ENCODE measurements at places on chromosomes 5 and 9.

DNA sequence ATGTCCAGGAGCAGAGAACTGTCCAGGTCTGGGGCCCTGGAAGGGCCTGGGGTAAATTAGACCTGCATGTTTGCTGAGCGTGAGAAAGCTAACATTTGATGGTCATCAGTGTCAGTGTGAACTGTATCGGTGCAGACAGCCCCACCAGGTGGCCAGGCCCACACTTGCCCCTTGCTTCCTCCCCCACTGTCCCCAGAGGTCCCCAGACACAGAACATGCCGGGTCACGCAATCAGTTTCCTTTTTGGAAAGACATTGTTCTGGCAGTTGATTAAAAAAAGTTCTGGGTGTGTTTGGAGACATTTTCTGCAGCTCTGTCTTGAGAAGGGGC lies 1.5 kb downstream of the NKD2 start:
- no peak for DNase-seq

DNA sequence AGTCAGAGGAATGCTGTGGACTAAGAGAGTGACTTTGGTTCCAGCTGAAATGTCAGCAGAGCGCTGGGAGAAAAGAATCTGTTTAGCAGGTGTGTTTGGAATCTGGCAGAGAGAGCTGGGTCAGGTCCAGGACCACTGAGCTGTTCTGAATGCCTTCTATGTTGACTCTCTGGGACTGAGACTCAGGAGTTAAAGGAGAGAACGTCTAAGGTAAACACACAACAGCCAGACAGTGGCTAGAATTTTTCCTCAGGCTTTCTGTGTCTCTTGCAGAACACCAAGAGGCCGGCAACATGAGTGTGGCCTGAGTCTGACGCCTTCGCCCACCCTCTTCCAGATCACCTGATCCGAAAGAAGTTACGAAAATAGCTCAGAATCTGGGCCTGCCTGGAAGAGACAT lies 107.2 kb upstream of the ZNF462 start:
- DNase-seq, result no peak

GRCh38 chr5:158511454-158511853 lies 588.3 kb downstream of the EBF1 start:
- no peak for DNase-seq

DNA sequence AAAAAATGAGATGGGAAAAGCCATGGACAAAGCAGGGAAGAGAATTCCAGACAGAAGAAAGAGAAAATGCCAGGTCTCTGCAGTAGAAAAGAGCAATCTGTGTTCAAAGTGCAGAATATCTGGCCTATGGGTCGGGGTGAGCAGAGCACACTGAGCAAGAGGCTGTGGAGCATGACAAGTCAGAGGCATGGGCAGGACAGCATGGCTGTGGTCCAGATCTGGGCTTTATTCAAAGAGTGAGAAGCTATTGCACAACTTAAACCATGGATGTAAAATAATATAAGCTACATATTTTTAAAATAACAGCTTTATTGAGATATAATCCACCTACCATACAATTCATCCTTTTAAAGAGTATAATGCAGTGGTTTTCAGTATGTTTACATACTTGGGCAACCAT lies 133.1 kb upstream of the SPDL1 start:
- no peak for DNase-seq

GRCh38 chr5:125865166-125865815 lies 557.9 kb upstream of the GRAMD2B start:
- no peak for DNase-seq

- DNase-seq, result no peak
These were observed 9.2 kb downstream of the SQSTM1 start for GRCh38 chr5:179829732-179830435.

DNA sequence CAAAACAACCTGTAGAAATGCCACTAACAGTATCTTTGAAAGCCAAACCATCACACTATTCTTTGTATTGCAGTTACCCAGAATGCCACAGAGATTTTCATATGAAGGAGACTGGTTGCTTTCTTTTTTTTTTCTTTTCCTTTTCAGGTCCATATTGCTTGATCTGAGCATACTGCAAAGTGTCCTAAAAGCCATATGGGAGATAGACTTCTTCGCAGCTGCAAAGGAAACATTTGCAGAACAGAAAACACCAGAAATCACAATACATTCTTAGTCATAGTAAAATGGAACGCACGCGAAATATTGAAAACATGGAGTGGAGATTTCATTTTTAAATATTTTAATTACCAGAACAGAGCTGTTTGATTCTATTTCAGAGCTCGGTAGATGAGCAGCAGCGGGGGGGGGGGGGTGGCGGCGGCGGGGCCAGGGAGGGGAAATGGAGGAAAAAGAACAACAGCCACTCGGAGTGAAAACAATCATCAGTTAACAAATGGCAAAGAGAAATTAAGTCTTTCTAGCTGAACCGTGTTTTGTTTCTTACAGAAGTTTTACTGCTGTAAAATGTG lies 284.1 kb downstream of the NFIB start:
- no peak for DNase-seq

DNA sequence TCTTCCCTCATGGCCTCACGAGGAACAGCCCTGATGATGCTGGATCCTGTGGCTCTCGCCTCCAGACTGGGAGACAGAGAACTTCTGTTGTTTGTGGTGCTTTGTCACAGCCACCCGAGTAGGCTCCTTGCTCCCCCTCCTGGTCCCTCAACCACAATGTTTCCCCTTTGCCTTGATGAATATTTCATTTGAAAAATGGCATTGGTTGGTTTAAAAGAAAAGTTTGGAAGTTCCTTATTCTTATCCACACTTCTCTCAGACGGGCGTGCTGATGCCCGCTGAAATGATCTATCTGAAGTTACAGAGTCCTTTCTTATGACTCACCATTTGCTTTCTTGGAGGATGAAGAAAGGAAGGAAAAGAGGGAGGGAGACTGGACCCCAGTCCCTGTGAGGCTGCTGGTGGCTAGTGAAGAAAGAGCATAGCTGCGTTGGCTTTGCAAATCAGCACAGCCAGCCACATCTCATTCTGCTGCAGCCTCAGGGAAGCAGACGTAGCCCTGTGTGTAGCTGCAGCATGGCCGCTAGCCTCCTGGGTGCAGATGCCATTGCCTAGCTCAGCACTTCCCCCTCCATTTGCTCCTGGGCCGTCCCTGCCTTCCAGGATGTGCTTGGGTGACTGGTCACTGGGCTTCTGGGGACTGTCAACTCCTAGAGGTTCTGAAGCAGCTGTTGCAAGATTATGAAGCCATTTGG lies 185.9 kb downstream of the ERCC6L2 start:
- peak; percentile 56 for DNase-seq

DNA sequence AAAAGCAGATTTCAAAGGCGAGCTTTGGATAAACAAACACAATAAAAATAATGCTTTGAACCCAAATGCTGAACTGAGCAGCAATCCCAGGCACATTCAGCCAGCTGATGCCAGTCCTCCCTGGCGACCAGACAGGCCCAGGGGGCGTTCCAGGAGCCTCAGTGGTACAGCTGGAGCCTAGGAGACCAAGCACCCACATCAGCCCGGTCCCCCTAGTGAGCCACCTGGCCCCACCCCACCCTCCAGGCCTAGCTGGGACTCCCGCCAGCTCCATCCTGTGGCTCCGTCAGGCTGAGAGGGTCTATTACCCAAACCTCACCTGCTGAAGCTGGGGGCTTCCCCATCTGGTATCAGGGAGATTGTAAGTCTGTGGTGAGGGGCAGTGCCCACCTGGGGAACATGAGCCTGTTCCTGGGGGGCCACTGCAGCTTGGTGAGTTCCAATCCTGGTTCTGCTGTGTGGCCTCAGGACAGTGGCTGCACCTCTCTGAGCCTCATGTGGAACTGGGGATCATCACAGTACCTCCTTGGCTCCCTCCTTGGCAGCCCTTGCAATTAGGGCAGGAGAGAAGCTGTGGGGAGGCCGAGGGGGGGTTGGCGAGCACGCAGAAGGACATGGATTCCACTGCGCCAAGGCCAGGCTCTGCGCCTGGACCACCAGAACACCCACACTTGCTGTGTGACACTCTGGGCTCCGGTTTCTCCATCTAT lies 16.7 kb downstream of the C9orf50 start:
- no peak for DNase-seq

DNA sequence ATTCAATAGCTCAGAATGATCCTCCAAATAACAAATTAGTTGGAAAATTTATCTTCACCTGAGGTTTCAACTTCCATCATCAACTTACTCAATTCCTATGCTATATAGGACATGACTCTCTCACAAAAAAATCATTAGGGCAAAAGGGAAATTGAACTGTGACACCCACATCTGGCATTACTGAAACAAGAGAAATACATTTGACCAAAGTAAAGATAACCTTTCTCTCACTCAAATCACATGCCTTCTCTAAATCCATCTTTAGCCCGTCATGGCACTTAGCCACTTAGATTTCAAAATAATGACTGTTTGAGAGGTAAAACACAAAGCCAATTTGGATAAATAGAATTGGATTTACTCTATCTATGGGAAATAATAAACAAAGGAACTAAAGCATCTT lies 126.4 kb downstream of the ADAMTS6 start:
- DNase-seq, result no peak

- DNase-seq, result no peak
These were observed 54.0 kb downstream of the PCA3 start for GRCh38 chr9:76818271-76818670.

DNA sequence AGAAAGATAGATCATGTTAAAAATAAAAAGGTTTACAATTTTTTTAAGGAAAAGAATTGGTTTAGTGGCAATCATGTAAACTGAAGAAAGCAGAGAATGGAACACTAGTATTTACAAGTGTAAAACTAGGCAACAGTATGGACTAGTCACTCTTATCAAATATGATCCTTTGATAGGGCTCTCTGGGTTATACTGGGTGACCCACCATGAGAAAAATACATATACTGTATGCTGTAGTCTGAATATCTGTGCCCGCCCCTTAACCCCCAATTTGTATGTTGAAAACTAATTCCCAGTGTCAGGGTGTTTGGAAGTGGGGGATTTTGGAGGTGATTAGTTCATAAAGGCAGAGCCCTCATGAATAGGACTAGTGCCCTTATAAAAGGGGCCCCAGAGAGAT lies 236.8 kb upstream of the TARS1 start:
- no peak for DNase-seq

DNA sequence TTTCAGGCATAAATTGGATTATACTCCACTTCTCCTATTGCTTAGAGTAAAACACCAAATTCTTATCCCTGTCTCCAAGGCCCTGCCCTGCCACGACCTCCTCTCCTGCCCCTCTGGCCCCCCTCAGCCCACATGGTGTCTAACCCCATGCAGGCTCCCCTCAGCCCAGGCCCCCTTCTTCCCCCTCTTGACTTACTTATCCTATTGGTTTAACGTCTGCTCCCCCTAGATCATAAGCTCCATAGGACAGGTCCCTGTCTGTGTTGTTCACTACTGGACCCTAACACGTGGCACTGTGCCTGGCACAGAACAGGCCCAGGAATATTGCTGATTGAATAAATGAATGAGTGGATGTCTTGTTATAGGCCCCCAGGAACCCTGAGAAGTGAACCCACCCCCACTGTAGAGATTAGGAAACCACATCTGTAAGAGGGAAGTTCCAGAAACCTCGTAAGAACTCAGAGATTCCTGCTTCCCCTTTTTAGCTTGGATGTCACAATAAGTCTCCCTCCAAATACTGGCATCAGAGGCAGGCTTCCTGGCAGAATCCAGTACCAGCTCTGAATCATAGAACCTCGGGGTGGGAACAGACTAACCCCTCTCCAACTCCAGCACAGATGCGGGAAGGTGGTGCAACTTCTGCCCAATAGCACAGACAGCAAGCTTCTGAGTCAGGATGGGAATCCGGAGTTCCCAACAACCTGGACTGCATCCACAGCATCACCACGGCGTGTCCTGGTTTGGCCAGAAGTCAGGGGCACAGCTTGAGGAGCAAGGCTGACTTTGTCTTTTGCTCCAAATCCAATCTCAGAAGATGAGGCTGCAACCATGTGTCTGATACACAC lies 31.5 kb downstream of the HRH2 start:
- DNase-seq, result no peak
